ENCODE measurements at places on chromosomes 2 and 18. TPM values are rescaled to one million over a fixed set of nuclear protein-coding genes. Genes with fewer than 3 reads are reported as not detected.

Gene UGT1A10
- 0.83 TPM for total RNA-seq

Gene LBX2
- 2.9 TPM for total RNA-seq

Gene POLR1A
- 9.5 TPM for total RNA-seq

Gene WDSUB1
- total RNA-seq: 9.0 TPM

Gene ADAM17
- 58.5 TPM for total RNA-seq

Gene TXNDC2
- total RNA-seq: under 0.01 TPM

Gene SLC35F6
- total RNA-seq: 30.4 TPM

Gene CNRIP1
- 28.4 TPM for total RNA-seq

Gene CCDC68
- total RNA-seq: 6.9 TPM

Gene SGO2
- total RNA-seq: 2.1 TPM

Gene MAP4K4
- total RNA-seq: 90.9 TPM

Gene DLX2
- total RNA-seq: not detected

Gene NPHP1
- total RNA-seq: 6.9 TPM

Gene OR6B2
- not detected for total RNA-seq

Gene EPB41L3
- total RNA-seq: 10.1 TPM

Gene MEMO1
- total RNA-seq: 26.2 TPM

Gene FAM228A
- total RNA-seq: 0.18 TPM

Gene ASB18
- not detected for total RNA-seq

Gene NCKAP5
- total RNA-seq: 4.3 TPM

Gene FNDC4
- total RNA-seq: 11.9 TPM

Data from smooth muscle cell of bladder (primary cell).